Bone marrow (tissue), 2 donors: ENCODE measurements at places on chromosomes 2 and 18.

DNA sequence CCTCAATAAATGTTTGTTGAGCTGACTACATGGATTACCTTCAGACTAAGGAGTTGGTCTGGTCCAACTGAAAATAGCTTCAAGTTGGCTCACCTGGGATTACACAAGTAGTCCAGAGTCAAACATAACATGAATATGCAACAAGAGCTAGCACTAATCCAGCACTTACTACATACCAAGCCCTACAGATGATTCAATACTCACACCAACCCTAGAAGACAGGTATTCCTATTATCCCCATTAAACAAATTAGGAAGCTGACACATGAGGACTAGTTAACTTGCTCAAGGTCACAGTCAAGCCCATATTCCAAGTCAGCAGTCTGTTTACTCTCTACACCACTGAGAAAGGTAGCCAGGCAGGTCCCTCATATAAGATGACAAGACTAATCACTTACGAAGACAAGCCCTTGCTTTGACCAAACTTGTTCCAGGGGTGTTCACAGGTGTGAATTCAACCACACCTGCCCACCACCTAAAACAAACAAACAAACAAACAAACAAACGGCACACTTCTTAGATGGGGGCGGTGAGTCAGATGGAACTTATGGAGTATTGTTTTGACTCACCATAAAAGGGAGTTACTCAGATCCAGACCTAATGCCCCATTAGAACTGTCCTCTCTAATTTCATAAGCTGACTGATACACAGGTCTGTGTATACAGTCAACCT is 29.1 kb downstream of the TMEM131 start:
- no peak for DNase-seq

- DNase-seq, result no peak
Measured at GRCh38 chr2:191478799-191479679, 198.9 kb upstream of the NABP1 start.

DNA sequence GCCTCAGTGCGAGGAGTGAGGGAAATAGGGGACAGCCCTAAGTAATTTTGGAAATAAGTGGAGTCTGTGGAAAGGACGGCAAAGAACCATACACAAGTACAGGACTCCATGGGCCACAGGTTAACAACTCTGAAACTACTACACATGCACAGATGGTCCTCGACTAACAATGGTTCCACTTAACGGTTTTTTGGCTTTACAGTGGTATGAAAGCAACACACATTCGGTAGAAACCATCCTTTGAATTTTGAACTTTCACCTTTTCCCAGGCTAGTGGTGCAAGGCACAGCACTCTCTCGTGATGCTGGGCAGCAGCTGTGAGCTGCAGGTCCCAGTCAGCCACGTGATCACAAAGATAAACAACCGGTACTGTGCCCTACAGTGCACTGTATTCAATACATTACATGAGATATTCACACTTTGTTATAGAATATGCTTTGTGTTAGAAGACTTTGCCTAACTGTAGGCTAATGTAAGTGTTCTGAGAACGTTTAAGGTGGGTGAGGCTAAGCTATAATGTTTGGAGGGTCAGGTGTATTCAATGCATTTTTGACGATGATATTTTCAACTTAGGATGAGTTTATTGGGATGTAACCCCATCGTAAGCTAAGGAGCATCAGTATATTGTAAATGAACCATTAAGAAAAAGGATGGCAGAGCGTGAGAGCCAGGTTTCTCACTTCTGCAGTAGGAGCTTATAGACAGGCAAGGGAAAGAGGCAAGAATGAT is 44.6 kb downstream of the TBC1D8 start:
- DNase-seq, result no peak

GRCh38 chr2:9249020-9249800 is 42.6 kb downstream of the ASAP2 start:
- DNase-seq, result no peak

DNA sequence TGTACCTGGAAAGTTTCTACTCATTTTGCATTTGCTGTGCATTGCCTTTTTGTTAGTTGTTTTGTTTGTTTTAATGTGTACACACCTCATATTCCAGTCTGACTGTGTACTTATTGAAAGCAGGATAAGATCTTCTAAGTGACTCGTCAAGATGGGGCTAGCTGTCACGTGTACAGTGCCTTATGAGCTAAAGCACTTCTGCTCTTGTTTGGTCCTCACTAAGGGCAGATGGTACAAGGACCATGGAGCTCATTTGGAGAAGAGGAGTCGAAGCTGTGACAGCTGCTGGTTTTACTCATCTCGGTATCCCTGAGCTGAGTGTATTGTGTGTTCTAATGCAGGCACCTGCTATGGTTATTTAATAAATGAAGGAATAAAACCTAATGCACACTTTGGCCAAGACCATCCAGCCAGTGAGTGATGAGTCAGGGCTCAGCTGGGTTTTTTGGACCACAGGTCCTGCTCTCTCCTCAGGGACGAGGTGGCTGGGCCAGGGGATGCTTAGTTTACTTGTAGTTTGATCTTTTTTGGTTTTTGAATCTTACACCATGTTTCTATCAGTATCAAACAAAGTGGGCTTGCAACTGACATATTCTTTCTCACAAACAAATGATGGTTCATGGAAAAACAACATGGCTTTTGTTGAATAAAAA is 152.5 kb upstream of the APCDD1 start:
- no peak for DNase-seq

DNA sequence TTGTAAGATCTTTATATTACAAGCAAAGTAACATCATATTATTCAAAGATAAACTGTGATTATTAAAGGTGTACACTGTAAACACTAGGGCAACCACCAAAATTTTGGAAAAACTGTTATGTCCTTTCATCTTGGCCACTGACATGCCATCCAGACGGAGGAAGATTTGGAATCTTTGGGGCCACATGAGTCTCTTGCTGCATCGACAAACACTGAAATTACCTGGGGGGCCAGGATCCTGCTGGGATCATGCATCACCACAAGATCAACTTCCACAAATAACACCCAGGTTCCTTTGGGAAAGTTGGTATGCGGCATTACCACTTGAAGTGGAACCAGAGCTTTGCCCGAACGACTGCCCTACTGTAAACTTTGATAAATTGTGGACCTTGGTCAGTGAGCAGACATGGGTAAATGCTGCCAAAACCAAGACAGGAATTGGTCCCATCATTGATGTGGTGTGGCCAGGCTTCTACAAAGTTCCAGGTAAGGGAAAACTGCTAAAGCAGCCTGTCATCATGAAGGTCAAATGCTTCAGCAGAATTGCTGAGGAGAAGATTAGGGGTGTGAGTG is 110.6 kb upstream of the UXS1 start:
- DNase-seq, result no peak

DNA sequence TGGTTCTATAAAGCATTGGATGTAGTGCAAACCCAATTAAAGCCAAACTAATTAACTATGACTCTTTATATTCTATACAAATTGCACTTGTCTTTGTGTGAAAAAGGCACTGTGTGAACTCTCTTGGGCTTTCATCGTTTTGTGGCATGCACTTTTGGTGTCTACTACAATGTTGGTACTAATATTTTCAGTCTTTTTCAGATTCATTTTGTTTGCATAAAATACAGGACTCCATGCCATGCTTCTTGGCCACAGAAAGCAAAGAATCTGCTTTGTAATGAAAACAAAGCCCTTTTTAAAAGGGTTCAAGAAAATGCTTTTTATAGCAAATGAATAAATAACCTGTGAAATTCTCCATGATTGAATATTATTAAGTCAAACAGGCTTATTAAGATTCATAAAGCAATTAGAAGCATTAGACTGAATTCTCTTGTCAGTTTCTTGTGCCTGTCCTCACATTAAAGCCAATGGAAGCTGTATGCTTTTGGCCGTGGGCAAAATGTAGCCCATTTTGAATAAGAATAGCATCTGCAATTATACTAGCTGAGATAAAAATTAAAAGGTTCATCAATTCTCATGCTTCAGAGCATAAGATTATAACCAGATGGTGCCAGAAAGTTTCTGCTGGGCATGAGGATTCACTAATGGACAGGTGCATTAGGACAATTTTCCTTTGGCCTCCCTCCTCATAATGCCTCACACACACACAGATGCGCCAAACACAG is 1665.2 kb downstream of the SUCLG1 start:
- no peak for DNase-seq
